ENCODE measurements at places on chromosomes 7 and 10. TPM values are rescaled to one million over a fixed set of nuclear protein-coding genes. Genes with fewer than 3 reads are reported as not detected.

- H3K27ac ChIP-seq = no peak overlapping the region
- peaks cover 37% of the 10 kb centered on the region for H3K4me1 ChIP-seq
- no peaks in the 10 kb centered on the region for H3K36me3 ChIP-seq
- DNase-seq = no peak
- no peak overlapping the region for H3K4me3 ChIP-seq
Measured at GRCh38 chr10:48805848-48806247, 121.2 kb downstream of the WDFY4 start.

DNA sequence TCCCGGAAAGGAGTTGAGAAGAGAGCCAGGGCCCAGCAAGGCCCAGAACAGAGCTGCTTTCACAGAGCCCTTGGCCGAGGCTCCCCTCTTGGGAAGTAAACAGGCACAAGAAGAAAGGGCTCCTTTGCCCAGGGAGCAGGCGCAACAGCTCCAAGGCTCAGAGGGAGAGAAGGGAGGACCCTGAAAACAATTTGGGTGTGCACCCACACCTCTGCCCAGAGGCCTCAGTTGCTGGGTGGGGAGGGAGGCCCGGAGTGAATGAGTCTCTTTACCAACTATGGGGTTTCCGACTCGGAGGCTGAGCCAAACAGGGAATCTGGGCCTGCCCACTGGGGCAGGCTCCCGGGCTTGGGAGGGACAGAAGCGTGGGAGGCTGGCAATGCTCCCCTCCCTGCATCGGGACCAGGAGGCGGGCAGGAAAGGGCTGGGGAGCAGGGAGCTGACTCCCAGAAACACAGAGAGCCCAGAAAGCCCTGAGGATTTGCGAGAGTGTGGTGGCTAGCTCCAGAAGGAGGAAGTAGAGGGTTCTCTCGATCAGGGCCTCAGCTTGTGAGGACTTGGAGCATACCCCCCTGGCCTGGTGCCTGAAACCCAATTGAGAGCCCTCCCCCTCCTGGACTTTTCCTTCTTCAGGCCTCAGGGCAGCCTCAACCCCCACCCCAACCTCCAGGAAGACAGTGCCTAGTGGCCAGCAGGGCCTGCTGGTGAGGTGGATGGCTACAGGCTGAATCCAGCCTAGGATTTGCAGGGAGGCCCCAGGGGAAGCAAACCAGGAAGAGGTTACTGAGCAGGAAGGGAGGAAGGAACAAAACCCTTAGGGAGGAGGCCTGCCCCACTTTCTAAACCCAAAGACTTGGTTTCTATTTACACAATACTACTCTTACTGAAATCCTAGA, 6.2 kb downstream of the C10orf105 start:
- H3K36me3 ChIP-seq = no peaks in the 10 kb centered on the region
- H3K27ac ChIP-seq = peak overlapping the region; percentile 89
- no peaks in the 10 kb centered on the region for H3K27me3 ChIP-seq
- H3K4me3 ChIP-seq = peak overlapping the region; percentile 12

NKX1-2 gene
- not detected for total RNA-seq

- H3K36me3 ChIP-seq = no peaks in the 10 kb centered on the region
- H3K27ac ChIP-seq = no peak overlapping the region
- H3K4me3 ChIP-seq = no peak overlapping the region
Measured at GRCh38 chr10:28444031-28444430, 88.9 kb upstream of the WAC start.

- H3K4me3 ChIP-seq = no peak overlapping the region
- no peaks in the 10 kb centered on the region for H3K4me1 ChIP-seq
- H3K27me3 ChIP-seq = no peaks in the 10 kb centered on the region
- no peak overlapping the region for H3K27ac ChIP-seq
Measured at GRCh38 chr10:14102056-14102455, 228.7 kb downstream of the FRMD4A start.

CASP2 gene
- 43.0 TPM for total RNA-seq

All from left lung (tissue), 14 donors.